ENCODE measurements at places on chromosomes 11 and 22.

DNA sequence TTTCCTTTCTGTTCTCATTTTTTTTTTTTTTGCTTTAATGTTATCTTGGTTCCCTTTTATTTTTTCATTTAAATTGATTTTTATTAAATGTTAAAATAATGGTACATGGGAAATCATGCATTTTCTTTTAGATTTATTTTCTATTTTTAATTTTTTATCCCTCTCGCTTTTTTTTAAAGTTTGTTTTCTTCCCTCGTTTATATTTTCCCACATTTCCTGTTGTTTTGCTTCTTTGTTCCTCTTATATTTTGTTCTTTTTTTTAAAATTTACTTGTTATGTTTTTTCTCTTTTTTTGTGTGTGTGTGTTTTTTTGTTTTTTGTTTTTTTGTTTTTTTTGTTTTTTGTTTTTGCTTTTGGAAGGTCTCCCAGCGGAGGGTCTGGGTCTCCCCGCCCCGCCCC is 34.9 kb upstream of the EIF3D start:
- no peak for DNase-seq

- DNase-seq, result no peak
Observed at GRCh38 chr22:30605449-30606110, 1.4 kb upstream of the TCN2 start.

- no peak for DNase-seq
Observed at GRCh38 chr11:22640862-22641261, 15.2 kb upstream of the FANCF start.

- no peak for DNase-seq
Observed at GRCh38 chr11:46522682-46523281, 71.0 kb downstream of the AMBRA1 start.
